H54 (cell line): ENCODE measurements at places on chromosomes 2 and 18.

DNA sequence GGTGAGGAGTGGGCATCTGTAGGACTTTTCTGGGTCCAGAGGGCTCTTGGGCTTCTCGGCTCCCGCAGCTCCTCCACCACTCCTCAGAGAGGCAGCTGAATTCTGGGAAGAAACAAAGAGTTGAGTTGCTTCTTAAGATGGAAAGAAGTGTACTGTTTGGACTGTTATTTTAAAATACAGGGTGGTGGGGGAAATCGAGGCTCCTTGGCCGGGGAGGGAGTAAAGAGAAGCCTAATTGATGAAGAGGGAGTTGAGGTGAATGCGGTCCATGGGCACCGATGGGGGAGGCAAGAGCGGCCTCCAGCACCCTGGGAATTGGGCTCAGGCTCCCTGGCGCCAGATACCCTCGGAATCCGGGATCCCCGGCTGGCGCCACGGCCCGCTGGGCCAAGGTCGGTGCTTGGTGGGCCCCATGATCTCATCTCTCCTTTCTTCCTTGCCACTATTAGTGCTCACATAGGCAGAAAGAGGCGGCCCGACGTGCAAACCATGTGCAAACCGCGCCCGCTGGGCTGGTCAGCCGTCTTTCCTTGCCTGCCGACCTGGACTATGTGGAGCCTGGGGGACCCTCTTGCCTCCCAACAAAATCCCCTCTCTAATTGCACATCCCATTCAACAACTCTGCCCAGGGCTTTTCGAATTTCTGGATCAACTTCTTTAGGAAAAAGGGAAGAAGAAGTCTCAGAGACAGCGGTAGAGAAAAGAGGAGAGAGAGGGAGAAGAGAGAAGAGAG, 604 bp upstream of the SIX3 start:
- DNase-seq: no peak

DNA sequence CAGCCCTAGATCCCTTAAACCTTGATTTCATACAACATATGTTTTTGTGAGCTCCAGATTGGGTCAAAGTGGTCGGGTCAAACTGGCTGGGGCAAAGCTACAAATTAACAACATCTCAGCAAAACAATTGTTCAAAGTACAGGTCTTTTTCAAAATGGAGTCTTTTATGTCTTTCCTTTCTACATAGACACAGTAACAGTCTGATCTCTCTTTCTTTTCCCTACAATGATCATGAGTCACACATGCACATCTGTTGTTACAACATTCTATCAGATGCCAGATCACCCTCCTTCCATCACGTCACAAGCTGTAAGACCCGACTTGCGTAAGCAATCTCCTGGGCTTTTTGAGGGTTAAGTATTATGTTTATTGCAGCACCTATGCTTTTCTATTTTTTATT, 55.1 kb downstream of the RHOB start:
- no peak for DNase-seq

- no peak for DNase-seq
Measured at GRCh38 chr2:45980161-45980865, 316.9 kb upstream of the EPAS1 start.

DNA sequence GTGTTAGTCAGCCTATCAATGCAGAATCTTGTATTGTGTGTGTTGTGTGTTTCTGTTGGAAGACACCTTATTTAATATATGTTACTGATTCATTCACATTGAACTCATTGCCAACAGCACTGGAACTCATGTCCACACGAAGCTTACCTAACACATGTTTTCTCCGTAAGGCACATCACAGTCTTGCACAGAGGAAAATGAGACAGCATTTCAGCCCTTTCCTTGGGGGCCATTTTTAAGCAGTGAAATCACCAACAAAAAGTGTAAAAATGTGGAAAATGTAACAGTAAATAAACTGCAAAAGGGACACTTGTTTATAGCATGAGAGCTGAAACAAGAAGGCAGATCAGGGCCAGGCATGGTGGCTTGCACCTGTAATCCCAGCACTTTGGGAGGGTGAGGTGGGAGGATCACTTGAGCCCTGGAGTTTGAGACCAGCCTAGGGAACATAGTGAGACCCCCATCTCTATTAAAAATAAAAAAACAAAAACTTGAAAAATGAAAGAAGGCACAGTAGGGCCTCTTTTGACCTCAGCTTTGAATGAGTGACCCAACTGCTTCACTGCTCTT, 306.0 kb downstream of the MYCN start:
- DNase-seq: no peak

GRCh38 chr2:215949991-215950404, 63.4 kb downstream of the MREG start:
- DNase-seq: no peak

DNA sequence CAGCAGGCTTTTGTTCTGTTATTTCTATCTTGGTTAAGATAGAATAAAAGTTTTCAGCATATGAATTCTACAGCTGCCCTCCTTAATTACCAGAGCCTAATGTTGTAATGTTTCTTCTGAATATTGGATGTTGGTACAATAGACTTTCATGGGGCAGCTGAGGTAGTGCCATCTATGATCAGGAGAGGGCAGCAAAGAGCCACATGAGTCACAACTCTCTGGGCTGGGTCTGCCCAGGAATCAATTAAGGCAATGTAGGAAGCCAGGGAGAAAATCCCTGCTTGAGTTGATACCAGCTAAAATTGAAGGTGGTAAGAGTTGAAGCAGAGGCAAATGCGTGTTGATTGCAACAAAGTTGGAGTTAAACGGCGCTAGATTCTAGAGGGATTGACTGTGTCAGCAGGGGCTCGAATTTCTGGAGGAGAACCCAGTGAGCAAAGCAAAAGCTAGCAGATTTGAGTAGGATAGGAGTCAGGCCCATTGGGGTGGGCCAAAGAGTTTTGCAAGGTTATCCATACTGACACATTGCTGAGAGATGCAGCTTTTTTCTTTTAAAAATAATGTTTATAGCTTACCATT, 10.6 kb upstream of the MC5R start:
- peak; percentile 67 for DNase-seq
